ENCODE measurements at places on chromosomes 3 and 15.
A peak's percentile ranks its signal among the peaks of the same experiment; 100 is the strongest.

- DNase-seq = no peak
These were observed 169.5 kb upstream of the COL8A1 start for GRCh38 chr3:99468918-99469317.

DNA sequence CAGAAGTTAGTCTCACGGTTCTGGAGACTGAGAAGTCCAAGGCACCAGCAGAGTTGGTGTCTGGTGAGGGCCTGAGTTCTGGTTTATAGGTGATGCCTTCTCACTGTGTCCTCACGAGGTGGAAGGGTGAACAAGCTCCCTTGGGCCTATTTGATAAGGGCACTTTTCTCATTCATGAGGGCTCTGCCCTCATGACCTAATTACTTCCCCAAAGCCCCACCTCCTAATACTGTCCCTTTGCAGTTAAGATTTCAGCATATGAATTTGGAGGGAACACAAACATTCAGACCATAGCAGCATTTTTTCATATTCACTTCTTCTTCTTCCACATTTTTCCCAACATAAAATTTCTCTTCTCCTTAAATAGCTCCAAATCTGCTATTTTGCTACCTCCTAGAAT lies 41.5 kb downstream of the TMEM41A start:
- no peak for DNase-seq

DNA sequence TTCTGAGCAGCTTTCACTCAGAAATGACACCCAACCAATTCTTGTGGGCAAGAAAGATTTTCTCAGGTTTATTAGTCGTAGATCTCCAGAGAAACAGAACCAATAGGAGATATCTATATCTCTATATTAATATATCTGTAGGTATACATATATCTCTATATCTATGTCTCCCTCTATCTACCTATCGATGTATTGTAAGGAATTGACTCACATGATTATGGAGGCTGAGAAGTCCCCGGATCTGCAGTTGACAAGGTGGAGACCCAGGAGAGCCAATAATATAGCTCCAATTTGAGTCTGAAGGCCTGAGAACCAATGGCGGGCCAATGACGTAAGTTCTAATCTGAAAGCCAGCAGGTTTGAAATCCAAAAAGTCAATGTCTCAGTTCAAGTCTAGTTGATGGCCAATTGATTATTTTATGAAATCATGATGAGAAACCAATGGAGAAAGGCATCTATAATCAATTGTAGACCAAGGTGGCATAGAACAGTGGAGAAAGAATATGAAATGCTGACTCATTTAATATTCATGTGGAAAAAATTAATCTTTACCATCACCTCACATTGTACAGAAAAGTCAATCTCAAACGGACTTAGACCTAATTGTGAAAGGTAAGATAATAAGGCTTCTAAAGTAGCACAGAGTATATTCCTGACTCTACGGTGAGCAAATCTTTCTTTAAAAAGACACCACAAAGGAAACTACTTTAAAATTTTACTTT lies 65.6 kb upstream of the CHRNA7 start:
- no peak for DNase-seq

DNA sequence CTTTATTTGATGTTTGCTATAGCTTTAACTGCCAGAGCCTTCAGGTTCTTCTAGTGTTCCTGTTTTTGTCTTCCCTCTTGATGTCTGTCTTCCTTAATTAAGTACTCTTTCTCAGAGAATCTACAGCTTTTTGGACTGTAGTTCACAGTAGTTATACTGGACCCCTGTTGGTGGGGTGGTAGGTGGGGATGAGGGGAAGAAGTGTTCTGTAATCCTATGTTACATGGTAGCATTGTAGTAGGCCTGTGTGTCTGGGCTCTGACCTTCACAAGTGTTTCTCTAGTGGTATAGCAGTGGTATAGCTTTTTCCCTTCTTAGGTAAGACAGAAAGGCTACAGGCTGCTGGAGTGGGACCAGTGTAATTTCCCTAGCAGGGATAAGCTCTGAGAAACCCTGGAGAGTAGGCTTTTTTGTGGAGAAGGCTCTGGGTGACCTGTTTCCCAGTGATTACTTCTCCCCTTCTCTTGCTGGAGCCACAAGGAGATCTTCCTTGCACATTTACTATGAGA lies 59.6 kb downstream of the CHRNA7 start:
- no peak for DNase-seq

DNA sequence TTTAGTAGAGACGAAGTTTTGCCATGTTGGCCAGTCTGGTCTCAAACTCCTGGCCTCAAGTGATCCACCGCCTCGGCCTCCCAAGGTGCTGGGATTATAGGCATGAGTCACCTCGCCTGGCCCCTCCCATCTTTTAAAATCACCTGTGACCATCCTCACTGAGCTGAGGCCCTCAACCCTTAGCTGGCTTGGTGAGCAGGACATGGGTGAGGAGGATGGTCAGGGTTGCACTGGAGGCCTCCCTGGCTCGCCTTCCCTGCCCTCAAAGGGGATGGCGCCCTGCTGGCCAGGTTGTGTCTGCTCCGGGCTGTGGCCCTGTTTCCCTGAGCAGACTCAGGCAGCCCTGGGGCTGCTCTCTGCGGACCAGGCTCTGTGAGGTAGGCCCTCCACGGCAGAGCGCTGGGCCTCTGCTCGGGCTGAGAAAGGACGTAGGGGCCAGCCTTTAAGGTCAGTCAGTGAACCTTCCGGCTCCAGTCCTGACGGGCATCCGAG lies 33.7 kb downstream of the SYNM start:
- no peak for DNase-seq

- no peak for DNase-seq
These were observed 198.0 kb upstream of the PFN2 start for GRCh38 chr3:150168698-150169097.

GRCh38 chr3:32121137-32121536 lies 14.7 kb downstream of the GPD1L start:
- DNase-seq = no peak

GRCh38 chr3:186971578-186971977 lies 41.3 kb downstream of the ST6GAL1 start:
- DNase-seq = no peak

DNA sequence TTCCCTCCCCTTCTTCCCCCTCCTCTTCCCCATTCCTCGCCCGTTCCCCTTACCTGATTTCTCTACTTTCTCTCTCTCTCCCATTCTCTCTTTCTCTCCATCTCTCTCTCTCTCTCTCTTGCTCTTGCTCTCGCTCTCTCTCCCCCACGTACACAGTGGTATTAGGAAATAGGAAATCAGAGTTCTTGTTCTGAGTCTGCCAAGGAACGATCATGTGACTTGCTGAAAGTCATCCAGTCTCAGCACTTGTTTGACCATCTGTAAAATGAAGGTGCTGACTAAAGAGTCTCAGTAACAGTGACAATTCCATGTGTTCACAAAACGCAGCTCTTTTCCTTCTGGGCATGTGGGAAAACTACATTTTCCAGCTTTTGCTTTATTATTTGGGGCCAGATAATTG lies 445.0 kb upstream of the TGFBR2 start:
- DNase-seq = no peak

DNA sequence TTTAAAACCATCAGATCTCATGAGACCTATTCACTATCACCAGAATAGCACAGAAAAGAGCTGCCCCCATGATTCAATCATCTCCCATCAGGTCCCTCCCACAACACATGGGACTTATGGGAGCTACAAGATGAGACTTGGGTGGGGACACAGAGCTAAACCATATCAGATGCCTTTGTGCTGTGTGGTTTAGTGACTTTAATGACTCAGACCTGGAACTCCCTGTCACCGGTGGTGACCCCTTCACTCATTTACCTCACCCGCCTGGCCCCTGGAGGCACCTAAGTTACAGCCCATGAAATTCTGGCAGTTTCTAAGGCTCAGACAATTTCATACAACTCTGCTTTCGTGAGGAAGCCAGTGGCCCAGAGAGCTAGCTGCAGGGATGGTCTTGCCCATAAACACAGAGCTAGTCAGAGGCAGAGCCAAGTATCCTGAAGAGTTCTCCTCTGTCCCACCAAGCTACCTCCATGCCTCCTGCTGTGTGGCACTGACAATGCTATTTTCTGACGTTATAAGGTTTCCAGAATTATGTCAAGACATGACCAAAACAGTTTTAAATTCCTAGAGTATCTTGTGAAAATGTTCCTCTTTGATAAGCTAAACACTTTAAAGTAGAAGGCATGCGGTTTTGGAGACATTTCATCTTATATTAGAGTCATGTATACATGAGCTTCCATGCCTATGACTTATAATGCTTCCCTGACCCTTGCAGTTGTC lies 231.1 kb upstream of the IL12A start:
- DNase-seq = no peak

DNA sequence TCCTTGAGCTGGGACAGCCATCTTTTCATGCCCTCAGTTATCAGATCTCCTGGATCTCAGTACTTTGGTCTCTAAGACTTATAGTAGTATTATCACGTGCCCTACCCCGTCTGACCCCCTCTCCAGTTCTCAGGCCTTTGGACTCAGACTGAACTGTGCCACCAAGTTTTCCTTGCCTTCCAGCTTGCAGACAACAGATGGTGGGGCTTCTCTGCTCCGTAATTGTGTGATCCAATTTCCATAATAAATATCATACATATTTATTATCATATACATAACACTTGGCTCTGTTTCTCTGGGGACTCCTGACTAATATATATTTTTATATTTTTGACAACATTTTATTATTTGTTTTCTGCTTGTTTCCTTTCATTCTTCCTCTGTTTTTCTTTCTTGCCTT lies 458.8 kb upstream of the SEMA6D start:
- no peak for DNase-seq

GRCh38 chr3:176926688-176927087 lies 270.6 kb downstream of the TBL1XR1 start:
- no peak for DNase-seq

GRCh38 chr3:62368705-62369475 lies 4.5 kb downstream of the FEZF2 start:
- no peak for DNase-seq

GRCh38 chr15:77630956-77631744 lies 1.6 kb downstream of the LINGO1 start:
- peak; percentile 61 for DNase-seq

DNA sequence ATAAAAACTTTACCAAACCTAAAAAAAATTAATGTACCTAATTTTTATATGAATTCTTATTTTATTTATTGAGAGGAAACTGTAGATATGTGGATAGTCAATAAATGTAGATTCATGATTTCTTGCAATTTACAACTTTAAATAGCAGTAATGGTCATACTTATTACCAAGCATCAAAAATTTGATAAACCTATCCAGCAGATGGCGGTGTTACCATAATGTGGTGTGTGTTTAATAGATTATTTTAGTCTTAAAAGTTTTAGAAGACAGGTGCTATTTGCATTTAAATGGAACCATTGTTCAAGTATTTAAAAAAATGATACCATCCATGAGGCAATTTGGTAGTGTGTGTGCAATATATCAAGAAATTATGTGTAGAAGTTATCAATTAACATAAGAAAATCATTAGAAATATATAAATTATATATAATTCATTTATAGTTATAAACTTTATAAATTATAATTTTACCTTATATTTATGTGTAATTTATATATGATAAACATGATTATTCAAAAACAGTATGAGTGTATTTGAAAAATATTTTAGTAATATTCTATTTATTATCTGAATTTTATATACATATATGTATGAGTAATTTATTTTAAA lies 176.0 kb upstream of the BCHE start:
- DNase-seq = peak; percentile 57

DNA sequence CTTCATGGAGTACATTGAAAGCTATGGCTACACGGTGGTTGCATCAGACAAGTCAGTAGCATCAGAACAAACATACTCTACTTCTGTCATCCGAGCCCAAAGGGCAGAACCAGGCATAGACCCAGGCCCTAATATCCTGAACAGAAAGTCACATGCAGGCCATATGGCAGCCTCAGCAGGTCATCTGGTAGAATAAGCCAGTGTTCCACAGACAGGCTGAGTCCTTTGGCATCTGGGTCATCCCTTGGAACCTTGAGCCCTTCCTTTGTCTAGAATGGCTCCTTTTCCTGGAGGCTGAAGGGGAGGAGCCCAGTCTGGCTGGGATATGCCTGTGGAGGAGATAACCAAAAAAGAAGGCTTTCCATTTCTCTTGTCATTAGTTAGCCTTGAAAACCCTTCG lies 29.2 kb downstream of the SEMA6D start:
- DNase-seq = no peak

DNA sequence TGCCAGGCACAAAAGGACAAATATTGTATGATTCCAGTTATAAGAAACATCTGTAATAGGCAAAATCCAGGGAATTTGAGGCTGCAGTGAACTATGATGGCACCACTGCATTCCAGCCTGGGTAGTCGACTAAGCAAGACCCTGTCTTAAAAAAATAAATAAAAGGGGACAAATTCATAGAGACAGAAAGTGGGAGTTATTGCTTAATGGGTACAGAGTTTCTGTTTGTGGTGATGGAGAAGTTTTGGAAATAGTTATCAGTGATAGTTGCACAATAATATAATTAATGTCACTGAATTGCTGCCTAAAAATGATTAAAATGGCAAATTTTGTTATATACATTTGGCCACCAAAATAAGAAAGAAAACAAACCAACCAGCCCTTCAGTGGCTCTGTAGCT lies 27.6 kb upstream of the CNBP start:
- no peak for DNase-seq

- peak; percentile 81 for DNase-seq
These were observed 68.5 kb downstream of the PLCH1 start for GRCh38 chr3:155676252-155676981.

DNA sequence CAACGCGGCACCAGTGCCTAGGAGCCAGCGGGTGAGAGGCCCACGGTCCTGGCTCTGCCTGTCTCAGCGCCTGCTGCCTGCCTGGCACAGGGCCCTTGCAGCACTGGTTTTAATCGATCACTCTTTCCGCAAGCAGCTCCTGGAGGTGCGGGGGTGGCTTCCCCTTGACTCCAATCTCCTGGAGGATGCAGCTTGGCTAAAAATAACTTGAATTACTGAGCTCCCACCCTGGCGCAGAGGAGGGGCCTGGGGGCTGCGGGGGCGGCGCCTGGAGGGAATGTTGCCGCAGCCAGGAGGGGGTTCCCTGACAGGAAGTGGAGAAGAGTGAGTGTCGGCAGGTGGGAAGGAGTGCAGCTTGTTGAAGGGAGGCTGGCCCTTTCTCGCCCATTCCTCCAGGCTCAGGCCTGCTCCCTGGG lies 9.9 kb upstream of the RPL29 start:
- DNase-seq = no peak

DNA sequence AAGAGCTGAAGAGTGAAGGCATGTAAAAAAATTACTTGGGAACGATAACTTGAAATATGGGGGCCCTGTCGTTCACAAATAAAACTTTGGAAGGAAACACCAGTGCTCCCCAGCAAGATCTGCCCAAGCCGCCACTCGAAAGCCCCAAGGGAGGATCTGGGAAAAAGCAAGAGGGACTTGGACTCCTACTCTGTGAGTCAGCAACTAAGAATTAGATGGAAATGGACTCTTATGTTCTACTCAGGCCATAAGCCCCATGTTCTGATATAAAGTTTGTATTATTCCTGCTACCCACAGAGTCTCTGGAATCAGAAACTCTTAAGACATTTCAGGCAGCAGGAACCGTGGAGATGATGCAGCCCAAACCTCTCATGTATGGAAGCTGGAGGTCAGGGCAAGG lies 75.7 kb downstream of the ITGB5 start:
- DNase-seq = no peak

Data from HAP-1 (cell line).